ENCODE measurements at places on chromosomes 3 and 15.

GRCh38 chr3:99499235-99500158 is 138.9 kb upstream of the COL8A1 start:
- DNase-seq = no peak

- DNase-seq = no peak
Observed at GRCh38 chr15:73688455-73688854, 4.3 kb downstream of the CD276 start.

DNA sequence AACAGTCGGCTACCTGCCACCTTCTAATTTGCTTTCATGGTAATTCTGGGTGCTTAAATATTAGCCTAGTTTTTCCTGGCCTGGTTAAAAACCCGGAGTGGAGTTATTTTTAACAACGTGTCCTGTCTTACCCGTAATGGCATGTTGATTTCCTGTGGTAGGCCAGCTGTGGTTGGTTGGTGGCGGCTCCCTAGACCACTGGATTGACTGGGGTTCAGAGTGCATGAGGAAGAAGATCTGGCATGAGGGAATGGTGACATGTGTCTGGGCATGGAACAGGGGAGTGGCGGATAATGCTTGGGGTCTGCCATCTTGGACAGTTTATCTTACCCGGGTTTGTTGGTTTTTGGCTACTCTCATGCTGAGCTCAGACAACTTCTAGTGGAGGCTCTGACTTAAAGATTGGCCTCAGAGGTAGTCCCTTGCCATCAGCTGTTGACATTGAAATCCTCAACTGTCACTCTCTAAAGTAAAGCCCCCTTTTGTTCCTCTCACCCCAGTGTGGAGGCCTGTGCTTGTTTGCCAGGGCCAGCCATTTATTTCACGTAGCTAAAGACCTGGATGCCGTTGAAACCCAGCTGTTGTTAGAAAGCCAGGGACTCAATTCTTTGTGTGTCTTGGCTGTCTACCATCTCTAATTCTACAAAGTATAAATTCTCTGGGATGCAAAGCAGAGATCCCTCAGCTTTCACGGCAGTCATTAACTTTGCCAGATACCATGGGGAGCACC is 81.6 kb downstream of the DNASE1L3 start:
- DNase-seq = no peak

GRCh38 chr3:197434830-197435229 is 120.9 kb downstream of the BDH1 start:
- DNase-seq = no peak

DNA sequence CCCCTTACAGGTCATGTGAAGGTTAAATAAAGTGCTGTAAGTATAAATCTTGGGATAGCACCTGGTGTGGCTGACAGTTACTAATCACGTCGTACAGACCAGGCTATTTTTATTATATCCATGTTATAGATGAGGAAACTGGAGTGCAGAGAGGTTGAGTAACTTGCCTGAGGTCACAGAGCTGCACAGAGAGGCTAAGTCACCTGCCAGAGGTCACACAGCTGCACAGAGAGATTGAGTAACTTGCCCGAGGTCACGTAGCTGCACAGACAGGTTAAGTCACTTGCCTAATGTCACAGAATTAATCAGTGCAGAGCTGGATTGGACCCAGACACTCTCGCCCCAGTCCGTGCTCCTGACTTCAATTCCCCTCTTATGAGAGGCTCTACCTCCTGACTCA is 171.5 kb downstream of the NUP210 start:
- DNase-seq = no peak

- no peak for DNase-seq
Observed at GRCh38 chr3:188693435-188693834, 478.3 kb upstream of the TPRG1 start.

GRCh38 chr15:81633889-81634288 is 259.9 kb upstream of the TMC3 start:
- DNase-seq = no peak

GRCh38 chr3:195441992-195442572 is 738 bp downstream of the ACAP2 start:
- peak; percentile 24 for DNase-seq

DNA sequence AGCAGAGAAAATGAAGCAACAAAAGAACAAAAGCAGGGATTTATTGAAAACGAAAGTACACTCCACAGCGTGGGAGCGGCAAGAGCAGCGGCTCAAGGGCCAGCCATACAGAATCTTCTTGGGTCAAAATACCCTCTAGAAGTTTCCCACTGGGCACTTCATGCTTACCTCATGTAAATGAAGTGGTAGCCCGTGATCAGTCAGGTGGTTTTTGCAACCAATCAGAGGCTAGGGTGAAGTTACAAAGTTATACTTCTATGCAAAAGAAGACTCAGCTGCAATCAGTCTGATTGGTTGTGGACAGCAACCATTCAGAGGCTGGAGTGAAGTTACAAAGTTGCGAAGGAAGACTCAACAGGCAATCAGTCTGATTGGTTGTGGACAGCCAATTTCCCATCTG is 37.8 kb upstream of the TRH start:
- DNase-seq = no peak

DNA sequence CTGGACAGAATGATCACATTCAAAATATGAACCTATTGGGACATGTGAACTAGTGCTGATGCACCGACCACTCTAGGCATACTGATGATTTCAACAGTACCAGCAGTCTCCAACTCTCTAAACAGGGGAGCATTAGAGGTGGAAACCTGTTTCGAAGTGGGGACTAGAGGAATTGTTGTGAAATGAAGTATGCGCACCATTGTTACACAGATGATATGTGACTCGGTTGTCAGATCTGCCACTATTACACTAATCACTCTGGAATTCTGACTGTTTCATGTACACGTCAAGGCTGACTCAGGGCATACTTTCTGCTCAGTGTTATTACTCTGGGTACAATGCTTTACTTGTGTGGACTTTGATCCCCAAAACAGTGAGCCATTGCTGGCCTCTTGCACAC is 198.2 kb upstream of the UBE2E2 start:
- DNase-seq = no peak

DNA sequence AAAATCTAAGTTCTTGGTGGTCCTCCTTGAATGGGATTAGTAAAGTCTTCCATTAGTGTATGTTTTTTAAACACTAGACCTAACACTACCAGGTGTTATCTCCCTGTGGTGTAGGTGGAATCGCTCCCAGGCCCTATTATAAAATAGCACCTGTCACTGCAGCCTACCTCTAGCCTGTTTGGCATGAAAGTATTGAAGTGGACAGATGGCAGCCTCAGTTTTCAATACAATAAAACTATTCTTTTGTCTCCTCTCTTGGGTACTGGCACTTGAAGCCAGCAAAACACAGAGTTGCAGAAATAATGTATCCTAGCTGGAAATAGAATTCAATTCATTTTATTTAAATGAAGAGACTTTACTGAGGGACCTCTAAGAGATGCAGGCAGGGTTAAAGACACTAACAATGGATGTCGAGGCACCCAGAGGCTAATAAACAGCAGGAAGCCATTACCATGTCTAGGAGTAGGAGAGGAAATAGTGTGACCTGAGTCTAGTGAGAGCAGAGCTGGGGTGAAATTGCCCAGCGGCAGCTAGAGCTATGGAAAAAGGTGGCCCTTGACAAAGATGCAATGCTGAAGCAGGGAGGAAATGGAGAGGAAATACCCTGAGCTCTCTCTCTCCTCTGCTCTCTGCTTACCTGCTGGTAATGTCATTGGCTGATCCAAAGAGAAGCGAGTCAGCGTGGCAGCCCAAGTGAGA is 49.1 kb upstream of the TMEM158 start:
- no peak for DNase-seq

- DNase-seq = no peak
Observed at GRCh38 chr15:68819495-68820294, 1.0 kb downstream of the ANP32A start.

- no peak for DNase-seq
Observed at GRCh38 chr3:135192929-135193328, 397.9 kb downstream of the EPHB1 start.

DNA sequence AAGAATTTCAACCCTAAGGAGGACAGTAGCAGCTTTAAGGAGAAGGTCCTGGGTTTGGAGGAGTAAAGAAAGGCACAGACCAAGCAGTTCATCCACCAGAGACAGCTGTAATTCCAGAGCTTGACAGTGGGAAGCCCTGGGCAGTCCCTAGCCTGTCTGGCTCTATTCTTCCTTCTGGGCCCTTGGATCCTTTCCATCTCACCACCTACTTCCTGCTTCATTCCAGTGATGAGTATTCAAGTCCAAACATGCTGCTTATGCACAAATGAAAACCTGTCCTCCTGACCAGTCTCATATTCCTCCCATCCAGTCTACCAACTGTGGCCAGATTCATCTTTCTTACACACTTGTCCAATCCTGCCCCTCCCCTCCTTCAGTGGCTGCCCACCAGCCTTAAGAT is 171.4 kb downstream of the CNTN3 start:
- DNase-seq = no peak

DNA sequence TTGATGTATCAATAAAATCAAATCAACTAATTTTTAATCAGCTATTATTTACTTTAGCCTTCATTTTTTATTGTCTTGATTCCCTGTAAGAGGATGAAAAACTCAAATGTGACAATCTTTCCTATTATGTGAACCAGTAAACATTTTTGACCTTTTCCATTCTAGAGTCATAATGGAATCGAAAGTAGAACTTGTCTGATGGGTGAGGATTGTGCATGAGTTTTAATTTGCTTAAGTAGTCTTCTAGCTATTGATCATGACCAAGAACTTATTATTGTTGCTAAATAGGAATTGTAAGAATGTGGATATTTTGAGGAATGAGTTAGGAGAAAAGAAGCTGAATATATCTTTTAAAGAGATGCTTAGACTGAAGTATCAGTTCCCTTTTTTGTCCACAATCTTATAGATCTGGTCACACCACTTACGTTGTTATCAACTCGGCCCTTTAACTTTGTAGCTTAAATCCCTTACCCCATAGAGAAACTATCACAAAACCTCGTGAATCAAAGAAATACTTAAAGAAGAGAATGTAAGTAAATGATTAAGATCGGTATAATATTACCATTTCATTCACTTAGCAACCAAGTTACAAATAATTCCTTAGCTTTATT is 147.3 kb downstream of the TP63 start:
- no peak for DNase-seq

- DNase-seq = no peak
Observed at GRCh38 chr15:52699457-52699856, 20.3 kb upstream of the ATOSA start.

DNA sequence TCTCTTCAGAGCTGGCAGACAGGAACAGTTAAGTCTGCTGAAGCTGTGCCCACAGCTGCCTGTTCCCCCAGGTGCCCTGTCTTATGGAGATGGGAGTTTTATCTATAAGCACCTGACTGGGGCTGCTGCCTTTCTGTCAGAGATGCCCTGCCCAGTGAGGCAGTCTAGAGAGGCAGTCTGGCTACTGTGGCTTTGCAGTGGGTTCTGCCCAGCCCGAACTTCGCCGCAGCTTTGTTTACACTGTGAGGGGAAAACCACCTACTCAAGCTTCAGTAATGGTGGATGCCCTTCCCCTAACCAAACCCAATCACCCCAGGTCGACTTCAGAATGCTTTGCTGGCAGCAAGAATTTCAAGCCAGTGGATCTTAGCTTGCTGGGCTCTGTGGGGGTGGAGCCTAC is 91.2 kb downstream of the SLC25A26 start:
- no peak for DNase-seq
